Cerebellum (tissue), 4 donors: ENCODE measurements at places on chromosomes 1 and 21. TPM values are rescaled to one million over a fixed set of nuclear protein-coding genes. Genes with fewer than 3 reads are reported as not detected.

GRCh38 chr1:161936786-161937185, 86.9 kb downstream of the OLFML2B start:
- DNase-seq, result no peak

DNA sequence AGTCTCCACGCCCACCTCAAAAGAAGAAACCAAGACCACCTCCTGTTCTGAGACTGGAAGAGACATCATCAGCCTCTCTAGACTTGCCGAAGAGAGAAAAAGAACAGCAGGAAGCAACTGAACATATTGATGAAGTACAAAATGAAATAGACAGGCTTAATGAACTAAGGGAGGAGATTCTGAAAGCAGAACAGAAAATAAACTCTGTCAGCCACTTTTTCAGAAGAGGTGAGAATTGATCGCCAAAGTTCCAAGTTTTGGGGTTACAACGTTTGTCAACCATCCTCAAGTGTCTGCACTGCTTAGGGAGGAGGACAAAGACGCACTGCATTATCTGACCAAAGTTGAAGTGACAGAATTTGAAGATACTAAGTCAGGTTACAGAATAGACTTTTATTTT, 45.6 kb downstream of the ABL2 start:
- DNase-seq, result no peak

DNA sequence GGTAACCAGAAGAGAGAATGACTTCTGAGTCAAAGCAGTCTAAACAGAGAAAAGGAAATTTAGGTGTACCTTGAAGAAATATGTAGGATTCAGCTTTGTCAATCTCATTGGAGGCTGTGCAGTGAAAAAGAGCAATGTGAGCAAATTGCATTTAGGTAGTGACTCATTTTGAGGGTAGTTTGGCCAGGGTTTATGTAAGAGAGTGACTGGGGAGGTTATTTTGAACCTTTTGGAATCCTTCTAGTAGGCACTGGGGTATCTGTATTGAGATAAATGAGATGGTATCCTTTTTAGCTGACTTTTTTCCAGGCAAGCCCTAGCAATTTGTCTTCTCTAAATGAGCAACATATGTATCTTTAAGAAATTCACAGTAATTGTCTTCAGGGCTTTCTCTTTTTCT, 95.9 kb downstream of the DISP1 start:
- DNase-seq, result no peak

DNA sequence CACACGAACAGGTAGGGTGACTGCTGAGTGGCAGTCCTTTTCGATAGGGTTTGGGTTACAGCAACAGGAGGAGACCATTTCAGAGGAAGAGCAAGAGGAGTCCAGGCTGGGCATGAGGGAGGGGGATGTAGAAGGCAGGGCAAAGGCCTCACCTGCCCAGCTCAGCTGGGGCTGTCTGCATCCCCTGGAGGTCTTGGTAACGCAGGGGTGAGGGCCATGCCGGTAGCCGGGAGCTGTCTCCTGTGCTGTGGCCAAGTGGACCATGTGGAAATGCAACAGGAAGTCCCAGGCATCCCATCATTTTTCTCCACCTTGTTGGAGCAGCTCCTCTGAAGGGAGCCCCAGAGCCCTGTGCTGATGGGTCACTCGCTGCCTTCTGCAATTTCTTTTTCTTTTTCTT, 105.4 kb upstream of the C1orf174 start:
- no peak for DNase-seq

MYBPH gene
- not detected for total RNA-seq

INSRR gene
- total RNA-seq, result 0.36 TPM

B3GALT5 gene
- 3.2 TPM for total RNA-seq

PHLDA3 gene
- 5.6 TPM for total RNA-seq
